Activated CD8-positive, alpha-beta T cell treated with anti-CD3 and anti-CD28 coated beads, Interleukin-2, amount 10 ng/mL, durations not matched to agents 7 days and 5 days (primary cell): ENCODE measurements at places on chromosomes 7 and 10. TPM values are rescaled to one million over a fixed set of nuclear protein-coding genes. Genes with fewer than 3 reads are reported as not detected.

Gene LRRTM3
- total RNA-seq = not detected

- H3K36me3 ChIP-seq = no peaks in the 10 kb centered on the region
- peaks cover 6% of the 10 kb centered on the region for H3K27me3 ChIP-seq
- peaks cover 6% of the 10 kb centered on the region for H3K4me1 ChIP-seq
- no peak overlapping the region for H3K27ac ChIP-seq
Observed at GRCh38 chr7:38545977-38546376, 85.2 kb downstream of the AMPH start.

GRCh38 chr7:128307061-128307460 lies 36.6 kb downstream of the RBM28 start:
- no peaks in the 10 kb centered on the region for H3K4me1 ChIP-seq
- H3K27me3 ChIP-seq = no peaks in the 10 kb centered on the region
- H3K27ac ChIP-seq = no peak overlapping the region
- peaks cover 58% of the 10 kb centered on the region for H3K36me3 ChIP-seq
- DNase-seq = no peak

Gene SERPINE1
- total RNA-seq = 0.58 TPM

- H3K36me3 ChIP-seq = no peaks in the 10 kb centered on the region
- H3K27ac ChIP-seq = no peak overlapping the region
- DNase-seq = no peak
- no peaks in the 10 kb centered on the region for H3K4me1 ChIP-seq
Observed at GRCh38 chr7:121558288-121558687, 162.2 kb upstream of the FAM3C start.

Gene ATOH7
- total RNA-seq = not detected

DNA sequence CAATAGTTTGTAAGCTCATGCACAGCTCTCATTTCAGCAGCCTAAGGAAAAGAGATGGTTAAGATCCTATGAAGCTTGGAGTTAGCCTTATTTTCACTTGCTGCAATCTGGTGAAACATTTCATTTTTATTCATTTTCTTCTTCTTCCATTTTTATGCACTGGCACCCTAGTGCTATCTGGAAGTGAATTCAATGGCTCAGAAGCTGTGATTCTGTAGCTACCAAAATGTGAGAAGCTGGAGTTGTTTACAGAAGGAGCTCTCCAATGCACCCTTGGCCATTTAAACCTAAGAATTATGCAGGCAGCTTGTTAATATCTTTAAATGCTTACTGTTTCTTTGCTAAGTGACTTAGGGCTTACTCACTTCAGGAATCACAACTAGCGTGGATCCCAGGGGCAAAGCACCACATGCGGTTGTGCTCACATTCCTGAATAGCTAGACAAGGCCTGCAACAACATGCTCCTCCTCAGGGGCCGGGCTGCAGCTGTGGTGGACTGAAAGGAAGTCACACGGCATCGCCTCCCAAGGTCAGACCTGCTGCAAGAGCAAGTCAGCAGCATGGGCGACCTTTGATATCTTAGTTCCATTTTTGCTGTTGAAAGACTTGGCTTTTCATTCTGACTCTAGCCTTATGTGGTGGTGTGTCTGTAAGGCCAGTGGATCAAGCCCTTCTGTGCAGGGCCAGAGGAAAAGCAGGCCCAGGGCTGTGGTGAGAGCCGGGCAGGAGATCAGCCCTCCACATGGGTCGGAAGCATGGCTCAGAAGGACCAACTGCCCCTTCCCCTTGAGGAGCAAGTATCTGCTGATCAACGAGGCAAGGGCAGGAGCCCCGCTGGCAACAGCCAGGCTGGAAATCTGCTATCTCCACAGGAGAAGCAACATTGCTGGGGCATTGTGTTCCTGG lies 91.9 kb upstream of the MBL2 start:
- H3K36me3 ChIP-seq = no peaks in the 10 kb centered on the region
- H3K27me3 ChIP-seq = no peaks in the 10 kb centered on the region
- H3K4me1 ChIP-seq = no peaks in the 10 kb centered on the region

GRCh38 chr7:44729949-44730590 lies 18.6 kb upstream of the ZMIZ2 start:
- DNase-seq = no peak
- peaks cover 8% of the 10 kb centered on the region for H3K4me1 ChIP-seq
- H3K4me3 ChIP-seq = no peak overlapping the region
- no peak overlapping the region for H3K27ac ChIP-seq

- no peak for DNase-seq
- H3K27me3 ChIP-seq = no peaks in the 10 kb centered on the region
- H3K36me3 ChIP-seq = peaks cover 35% of the 10 kb centered on the region
- peak overlapping the region; percentile 36 for H3K27ac ChIP-seq
- no peak overlapping the region for H3K4me3 ChIP-seq
Observed at GRCh38 chr10:121956111-121957061, 18.6 kb downstream of the NSMCE4A start.

GRCh38 chr10:9634466-9634865 lies 1383.2 kb upstream of the CELF2 start:
- no peak overlapping the region for H3K4me3 ChIP-seq
- no peaks in the 10 kb centered on the region for H3K36me3 ChIP-seq
- no peak overlapping the region for H3K27ac ChIP-seq
- no peak for DNase-seq

DNA sequence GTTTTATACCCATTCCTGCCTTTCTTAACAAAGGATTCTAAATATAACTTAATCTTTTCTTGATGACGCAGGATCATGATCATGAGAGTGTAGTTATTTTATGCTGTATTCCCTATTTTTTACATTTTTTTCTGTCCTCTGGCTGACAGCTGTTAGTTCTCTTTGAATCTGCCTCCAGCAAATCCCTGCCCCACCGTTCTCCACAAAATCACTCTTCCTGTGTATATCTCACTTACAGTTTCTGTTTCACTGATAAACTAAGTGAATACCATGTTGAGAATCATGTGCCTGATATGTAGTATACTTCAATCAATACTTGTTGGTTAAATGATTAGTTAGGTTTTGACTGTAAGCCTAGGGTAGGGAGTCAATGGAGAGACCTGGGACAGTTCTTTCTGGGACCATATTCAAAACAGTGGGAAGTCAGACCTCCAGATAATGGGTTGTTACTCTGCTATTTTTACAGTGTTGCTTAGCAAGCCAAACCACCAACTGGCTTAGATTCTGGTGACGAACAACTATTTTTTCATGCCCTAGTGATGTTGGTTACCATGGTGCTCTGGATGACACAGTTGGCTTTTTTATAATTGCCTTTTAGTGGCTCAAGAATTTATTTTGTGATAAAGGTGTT lies 12.8 kb downstream of the CNNM1 start:
- peaks cover 15% of the 10 kb centered on the region for H3K4me1 ChIP-seq
- H3K36me3 ChIP-seq = no peaks in the 10 kb centered on the region
- DNase-seq = no peak
- H3K27ac ChIP-seq = no peak overlapping the region
- peaks cover 10% of the 10 kb centered on the region for H3K27me3 ChIP-seq

DNA sequence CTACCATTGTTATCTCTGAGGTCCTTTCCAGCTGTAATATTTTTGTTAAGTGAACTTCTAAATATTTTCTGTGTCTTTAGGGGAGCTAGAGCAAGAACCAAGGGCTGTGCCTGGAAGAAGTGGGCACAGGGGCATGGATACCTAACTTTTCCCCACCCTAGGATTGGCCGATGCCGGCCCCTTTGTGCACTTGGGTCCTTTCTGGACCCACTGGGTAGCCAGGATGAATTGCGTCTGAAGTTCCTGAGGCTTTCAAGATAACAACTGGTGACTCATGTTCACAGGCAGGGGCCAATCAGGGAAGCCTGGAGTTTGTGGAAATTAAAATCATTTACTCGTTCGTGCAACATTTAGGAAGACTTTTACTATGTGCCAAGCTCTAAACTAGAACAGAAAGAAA lies 758 bp downstream of the DPCD start:
- H3K4me1 ChIP-seq = peaks cover 24% of the 10 kb centered on the region
- peaks cover 7% of the 10 kb centered on the region for H3K36me3 ChIP-seq
- DNase-seq = no peak
- H3K27me3 ChIP-seq = no peaks in the 10 kb centered on the region
- no peak overlapping the region for H3K27ac ChIP-seq

DNA sequence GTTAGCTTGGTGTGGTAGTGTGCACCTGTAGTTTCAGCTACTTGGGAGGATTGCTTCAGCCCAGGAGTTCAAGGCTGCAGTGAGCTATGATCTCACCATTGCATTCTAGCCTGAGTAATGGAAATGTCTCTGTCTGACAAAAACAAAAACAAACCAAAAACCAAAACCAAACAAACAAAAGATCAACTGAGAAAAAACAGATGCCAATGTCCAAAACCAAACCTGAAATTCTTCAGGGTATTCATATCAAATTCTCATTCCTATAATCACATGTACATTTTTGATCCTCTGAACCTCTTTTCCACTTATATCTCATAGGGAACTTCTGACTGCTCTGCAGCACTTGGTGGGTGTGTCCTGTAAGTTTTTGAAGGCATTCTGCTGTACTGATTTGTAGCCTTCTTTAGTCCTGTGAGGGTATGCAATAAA lies 87.0 kb downstream of the CDK6 start:
- H3K27me3 ChIP-seq = no peaks in the 10 kb centered on the region
- peaks cover 63% of the 10 kb centered on the region for H3K36me3 ChIP-seq
- no peak for DNase-seq
- H3K27ac ChIP-seq = peak overlapping the region; percentile 13

DNA sequence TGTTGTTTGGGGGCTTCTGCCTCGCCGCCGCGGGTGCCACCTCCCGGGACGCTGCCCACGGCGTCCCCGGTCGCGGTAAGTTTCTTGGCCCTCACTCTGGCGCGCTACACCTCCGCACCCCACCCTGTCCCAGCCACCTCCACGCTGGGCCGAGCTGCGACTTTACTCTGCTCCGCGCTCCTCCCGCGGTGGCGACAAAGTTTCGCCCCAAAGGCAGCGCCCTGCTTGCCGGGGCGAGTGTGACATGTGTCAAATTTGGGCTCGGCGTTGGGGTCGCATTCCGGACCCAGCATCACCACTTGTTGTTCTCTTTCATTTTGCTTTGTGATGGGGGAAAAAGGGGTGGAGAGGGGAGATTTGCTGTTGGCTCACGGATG lies 167.7 kb upstream of the PPP1R3A start:
- H3K4me3 ChIP-seq = peak overlapping the region; percentile 73
- peak; percentile 21 for DNase-seq
- peak overlapping the region; percentile 15 for H3K27ac ChIP-seq
- peaks cover 30% of the 10 kb centered on the region for H3K4me1 ChIP-seq
- H3K27me3 ChIP-seq = peaks cover 67% of the 10 kb centered on the region
- H3K36me3 ChIP-seq = peaks cover 2% of the 10 kb centered on the region

DNA sequence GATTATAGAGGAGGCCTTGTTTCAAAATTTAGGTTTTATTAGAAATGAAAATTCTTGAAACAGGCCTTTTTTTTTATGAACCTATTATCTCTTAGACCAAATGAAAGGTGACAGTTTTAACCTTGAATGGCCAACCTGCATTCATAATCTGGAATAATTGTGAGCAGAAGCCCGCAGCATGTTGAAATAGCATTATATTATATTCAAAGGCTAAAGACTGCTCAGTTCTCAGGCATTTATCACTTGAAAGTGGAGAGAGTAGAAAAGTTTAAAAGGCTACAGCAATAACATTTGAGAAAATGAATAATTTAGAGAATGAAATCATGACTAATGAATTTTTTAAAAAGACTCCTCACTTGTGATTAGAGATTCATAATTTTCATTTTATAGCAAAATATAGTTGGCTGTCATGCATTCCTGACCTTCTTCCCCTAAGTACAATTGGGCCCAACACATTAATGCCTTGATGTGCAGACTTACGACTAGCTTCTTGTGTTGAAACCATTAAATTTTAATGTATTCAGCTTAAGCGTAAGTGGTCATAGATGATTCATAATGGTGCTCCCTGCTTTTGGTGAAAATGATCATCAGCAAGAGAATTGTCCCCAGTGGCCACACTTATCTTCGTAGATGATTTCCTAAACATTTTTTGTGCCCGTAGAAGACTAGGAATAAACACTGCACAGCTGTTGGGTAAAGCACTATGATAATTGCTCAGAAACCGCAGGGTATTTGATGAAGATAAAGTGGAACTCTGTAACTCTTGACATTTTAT lies 346.6 kb upstream of the BMPER start:
- H3K36me3 ChIP-seq = no peaks in the 10 kb centered on the region
- no peaks in the 10 kb centered on the region for H3K27me3 ChIP-seq
- no peak for DNase-seq

Gene TMEM236
- not detected for total RNA-seq

Gene AKR1C4
- not detected for total RNA-seq

- no peaks in the 10 kb centered on the region for H3K27me3 ChIP-seq
- H3K36me3 ChIP-seq = peaks cover 5% of the 10 kb centered on the region
- peak; percentile 66 for DNase-seq
- H3K4me1 ChIP-seq = peaks cover 33% of the 10 kb centered on the region
- peak overlapping the region; percentile 74 for H3K27ac ChIP-seq
Observed at GRCh38 chr7:131183611-131184119, 144.0 kb upstream of the MKLN1 start.

Gene PRLHR
- total RNA-seq = not detected

GRCh38 chr10:26728957-26729356 lies 31.5 kb downstream of the PDSS1 start:
- no peak overlapping the region for H3K27ac ChIP-seq
- DNase-seq = no peak
- peaks cover 3% of the 10 kb centered on the region for H3K4me1 ChIP-seq
- no peak overlapping the region for H3K4me3 ChIP-seq

DNA sequence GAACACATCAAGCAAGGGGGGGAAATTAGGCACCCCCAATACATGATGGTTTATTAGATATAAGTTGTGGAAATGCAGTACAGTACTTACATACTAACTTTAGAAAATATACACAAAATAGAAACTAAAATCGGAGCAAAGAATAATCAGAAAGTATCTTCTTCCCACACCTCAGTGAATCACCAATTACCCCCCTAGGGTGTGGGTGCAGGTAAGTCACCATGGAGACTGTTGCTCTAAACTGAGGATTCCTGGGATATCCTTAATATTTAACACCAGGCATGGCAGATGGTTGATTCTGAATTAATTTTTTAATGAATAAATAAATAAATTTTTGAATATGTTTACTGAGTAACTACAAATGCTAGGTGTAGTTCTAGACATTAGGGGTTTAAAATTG lies 424.4 kb downstream of the SORCS1 start:
- H3K36me3 ChIP-seq = no peaks in the 10 kb centered on the region
- no peaks in the 10 kb centered on the region for H3K27me3 ChIP-seq
- no peak for DNase-seq
- no peak overlapping the region for H3K4me3 ChIP-seq
- H3K4me1 ChIP-seq = no peaks in the 10 kb centered on the region

GRCh38 chr7:54978364-54979116 lies 40.3 kb upstream of the EGFR start:
- no peaks in the 10 kb centered on the region for H3K36me3 ChIP-seq
- no peak for DNase-seq

Gene NANOS1
- 0.13 TPM for total RNA-seq

Gene ABCB4
- not detected for total RNA-seq

Gene CYP2E1
- not detected for total RNA-seq

- H3K27me3 ChIP-seq = peaks cover 50% of the 10 kb centered on the region
- H3K4me3 ChIP-seq = no peak overlapping the region
- no peak for DNase-seq
- no peak overlapping the region for H3K27ac ChIP-seq
- no peaks in the 10 kb centered on the region for H3K4me1 ChIP-seq
Observed at GRCh38 chr10:6729861-6730344, 149.8 kb upstream of the PRKCQ start.

GRCh38 chr7:141975806-141976523 lies 2.4 kb upstream of the TAS2R38 start:
- peak overlapping the region; percentile 63 for H3K4me3 ChIP-seq
- no peaks in the 10 kb centered on the region for H3K27me3 ChIP-seq
- H3K27ac ChIP-seq = peak overlapping the region; percentile 1

Gene CYP17A1
- total RNA-seq = not detected

Gene GPNMB
- 0.29 TPM for total RNA-seq
